ENCODE measurements at places on chromosomes 11 and 22. TPM values are rescaled to one million over a fixed set of nuclear protein-coding genes. Genes with fewer than 3 reads are reported as not detected.

Gene YDJC
- total RNA-seq = 73.5 TPM

Gene HOATZ
- total RNA-seq = not detected

Gene KRTAP5-8
- total RNA-seq = not detected

Gene CACNA1I
- 0.05 TPM for total RNA-seq

Gene STK33
- total RNA-seq = 1.6 TPM

Gene SCGB1D2
- total RNA-seq = not detected

Gene DDIAS
- 10.9 TPM for total RNA-seq

Gene DGCR6
- 0.35 TPM for total RNA-seq

Gene INS
- total RNA-seq = not detected

Gene SEC14L6
- total RNA-seq = not detected
